ENCODE measurements at places on chromosomes 7 and 10.
A peak's percentile ranks its signal among the peaks of the same experiment; 100 is the strongest.

- no peak for DNase-seq
These were observed 198.1 kb downstream of the ADARB2 start for GRCh38 chr10:1539216-1539615.

GRCh38 chr10:126283307-126283706 is 105.0 kb downstream of the ADAM12 start:
- no peak for DNase-seq

DNA sequence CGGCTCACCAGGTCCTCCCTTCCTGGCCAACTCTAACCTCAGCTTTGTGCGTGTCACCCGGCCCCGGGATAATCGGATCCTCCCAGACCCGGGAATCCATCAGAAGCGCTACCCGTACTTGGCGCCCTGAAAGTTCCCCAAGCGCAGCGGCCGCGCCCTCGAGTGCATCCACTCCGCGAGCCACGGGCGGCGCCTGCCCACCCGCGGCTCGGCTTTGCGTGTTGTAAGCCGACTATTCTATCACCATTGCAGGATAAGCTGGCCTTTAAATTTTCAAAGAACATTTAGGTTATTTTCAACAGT is 35.7 kb upstream of the EBLN1 start:
- DNase-seq = no peak

- no peak for DNase-seq
These were observed 3.4 kb downstream of the TLX1 start for GRCh38 chr10:101134299-101135127.

GRCh38 chr7:75951506-75951905 is 36.6 kb downstream of the POR start:
- DNase-seq = no peak

DNA sequence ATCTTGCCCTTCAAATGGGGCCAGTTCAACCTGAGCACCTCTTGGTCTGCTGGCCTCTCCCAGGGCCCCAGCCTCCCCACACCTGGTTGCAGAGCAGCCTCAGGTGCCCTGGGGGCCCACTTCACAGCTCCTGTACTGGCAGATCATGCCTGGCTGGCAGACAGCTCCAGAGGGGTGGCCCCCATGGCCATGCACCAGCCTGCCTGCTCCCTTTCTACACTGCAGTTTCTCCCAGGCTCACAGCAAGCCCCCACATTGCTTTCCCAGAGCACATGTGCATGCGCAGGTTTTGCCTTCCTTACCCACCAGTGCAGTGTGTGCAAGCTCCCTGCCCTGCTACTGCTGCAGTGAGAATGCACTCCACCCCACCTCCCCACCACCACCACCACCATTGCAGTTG is 9.8 kb upstream of the MIOS start:
- no peak for DNase-seq

- DNase-seq = peak; percentile 51
These were observed 21.8 kb downstream of the NET1 start for GRCh38 chr10:5434017-5434753.

- DNase-seq = no peak
These were observed 46.5 kb upstream of the DGKI start for GRCh38 chr7:137893143-137893742.

DNA sequence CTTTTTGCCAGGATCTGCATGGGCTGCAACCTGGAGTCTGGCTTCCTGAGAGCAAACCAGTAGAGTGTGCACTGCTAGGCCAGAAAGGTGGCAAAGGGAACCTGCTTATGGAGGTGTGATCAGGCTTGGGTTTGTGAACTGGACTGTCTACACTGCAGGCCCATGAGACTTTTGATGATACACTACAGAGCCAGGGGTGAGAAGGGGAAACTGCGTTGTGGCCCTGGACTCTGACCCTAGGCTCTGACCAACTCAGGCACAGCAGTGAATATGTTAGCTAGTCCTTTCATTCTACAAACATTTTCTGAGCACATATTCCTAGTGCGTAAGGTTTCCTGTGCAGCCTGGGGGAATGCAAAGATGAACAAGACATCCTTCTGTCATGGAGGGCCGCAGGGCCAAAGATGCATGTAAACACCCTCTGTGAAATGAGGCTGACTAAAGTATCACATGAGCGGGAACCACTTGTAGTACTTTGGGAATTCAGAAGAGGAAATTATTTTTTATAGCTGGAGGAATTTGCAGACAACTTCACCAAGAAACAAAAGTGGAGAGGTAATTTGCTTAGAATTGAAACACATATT is 63.8 kb upstream of the HPS1 start:
- no peak for DNase-seq

DNA sequence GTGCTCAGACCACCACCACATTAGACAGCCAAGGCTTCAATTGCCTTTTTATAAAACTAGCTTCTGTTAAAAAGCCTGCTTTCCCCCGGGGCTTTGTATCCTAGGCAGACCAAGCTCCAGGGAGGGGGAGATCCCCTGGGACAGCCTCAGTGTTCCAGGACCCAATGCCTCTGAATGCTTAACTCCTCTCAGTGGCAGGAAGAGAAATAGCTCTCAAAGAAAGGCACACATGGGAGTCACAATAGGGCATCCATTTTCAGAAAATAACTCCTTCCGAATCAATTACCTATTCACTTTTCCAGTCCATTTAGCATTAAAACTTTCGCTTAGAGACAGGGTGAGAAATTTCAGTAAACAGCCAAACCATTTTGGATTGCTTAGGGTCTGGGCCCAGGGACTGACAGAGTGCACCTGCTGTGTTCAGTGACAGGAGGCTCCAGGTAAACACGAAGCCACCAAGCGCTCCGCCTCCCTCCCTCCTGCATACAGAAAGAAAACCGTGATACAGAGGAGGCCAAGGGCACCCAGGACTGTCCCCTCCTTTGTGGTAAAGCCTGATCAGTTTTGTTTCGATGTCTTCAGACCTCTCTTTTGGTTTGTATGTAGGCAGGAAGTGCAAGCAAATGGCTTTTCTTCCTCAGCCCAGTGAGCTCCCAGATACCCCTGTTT is 599.7 kb downstream of the KCNMA1 start:
- peak; percentile 76 for DNase-seq

GRCh38 chr10:100710151-100710871 is 35.1 kb upstream of the PAX2 start:
- peak; percentile 49 for DNase-seq

GRCh38 chr7:47596502-47597202 is 14.7 kb upstream of the TNS3 start:
- no peak for DNase-seq

DNA sequence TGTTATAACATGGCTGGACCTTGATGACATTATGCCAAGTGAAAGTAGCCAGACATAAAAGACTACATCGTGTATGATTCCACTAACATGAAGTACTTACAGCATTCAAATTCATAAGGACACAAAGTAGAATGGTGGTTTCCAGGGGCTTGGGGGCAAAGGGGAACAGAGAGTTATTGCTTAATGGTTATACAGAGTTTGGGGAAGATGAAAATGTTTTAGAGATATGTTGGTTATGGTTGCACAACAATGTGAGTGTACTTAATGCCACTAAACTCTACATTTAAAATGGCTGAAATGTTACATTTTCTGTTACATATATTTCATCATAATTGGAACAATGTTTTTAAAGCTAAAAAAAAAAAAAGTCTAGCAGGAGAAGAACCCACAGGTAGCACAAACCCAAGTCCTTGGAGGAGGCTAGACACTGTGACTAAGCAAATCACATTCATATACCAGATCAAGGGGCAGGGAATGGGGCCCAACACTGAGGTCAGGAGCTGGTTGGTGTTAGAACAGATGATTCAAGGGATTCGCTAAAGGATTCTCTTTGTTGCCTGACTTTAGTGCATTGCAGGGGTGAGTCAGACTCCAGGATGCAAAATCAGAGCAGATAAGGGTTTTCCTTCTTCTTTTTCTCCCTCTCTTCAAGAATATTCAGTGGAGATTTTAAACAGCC is 25.1 kb upstream of the AOAH start:
- no peak for DNase-seq

DNA sequence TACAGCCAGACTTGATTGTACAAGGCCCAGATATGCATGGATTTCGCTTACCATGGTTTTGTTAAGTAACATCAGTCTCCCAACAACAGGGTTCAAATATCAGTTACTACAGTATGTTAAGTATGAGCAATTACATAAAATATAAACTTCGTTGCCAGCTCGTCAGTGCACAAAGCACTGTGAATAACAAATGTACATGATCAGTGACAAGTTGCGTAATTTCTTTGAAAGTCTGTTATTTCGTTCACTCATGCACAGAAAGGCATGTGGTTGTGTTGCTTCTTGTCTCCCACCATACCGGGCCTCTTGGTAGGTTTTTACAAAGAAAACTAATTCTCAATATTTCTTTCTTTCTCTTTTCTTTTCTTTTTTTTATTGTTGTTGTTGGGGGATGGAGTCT is 12.5 kb upstream of the ZNF487 start:
- DNase-seq = no peak

GRCh38 chr10:44756216-44756615 is 154.9 kb upstream of the TMEM72 start:
- DNase-seq = no peak

DNA sequence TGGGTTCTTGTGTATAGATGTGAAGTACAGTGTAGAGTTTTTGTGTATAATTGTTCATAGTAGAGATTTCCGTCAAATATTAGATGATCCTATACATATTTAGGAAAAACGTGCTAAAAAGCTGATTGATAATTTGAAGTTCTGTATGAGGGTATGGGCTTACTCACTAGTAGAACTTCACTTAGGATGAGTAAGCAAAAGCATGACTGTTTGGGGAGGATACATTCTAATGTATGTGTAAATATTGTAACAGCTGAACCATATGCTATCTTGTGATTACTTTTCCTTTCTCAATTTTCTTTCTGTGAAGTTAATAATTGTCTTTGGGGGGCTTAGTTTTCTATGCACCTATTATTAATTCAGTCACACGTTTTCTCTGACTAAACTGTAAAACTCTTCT is 53.2 kb upstream of the PDK4 start:
- DNase-seq = no peak

DNA sequence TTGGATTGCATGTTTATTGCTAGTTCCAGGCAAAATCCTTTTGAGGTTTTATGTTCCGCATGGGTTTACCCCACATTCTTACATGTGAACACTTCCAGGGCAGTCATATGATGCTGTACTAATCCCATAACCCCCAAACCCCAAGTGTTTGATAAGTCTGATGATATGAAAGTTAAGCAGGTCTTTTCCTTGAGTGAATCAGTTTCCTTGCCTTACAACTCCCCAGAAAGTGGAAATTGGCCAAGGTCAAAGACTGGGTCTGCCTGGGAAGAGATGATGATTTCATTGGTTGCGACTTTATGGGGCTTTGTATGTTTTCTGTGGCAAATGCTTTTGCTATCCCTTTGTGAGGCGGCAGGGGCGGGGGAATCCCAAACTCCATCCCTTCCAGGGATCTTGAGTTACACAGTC is 24.7 kb downstream of the AFAP1L2 start:
- DNase-seq = no peak

GRCh38 chr10:5449227-5449626 is 36.9 kb downstream of the NET1 start:
- no peak for DNase-seq

DNA sequence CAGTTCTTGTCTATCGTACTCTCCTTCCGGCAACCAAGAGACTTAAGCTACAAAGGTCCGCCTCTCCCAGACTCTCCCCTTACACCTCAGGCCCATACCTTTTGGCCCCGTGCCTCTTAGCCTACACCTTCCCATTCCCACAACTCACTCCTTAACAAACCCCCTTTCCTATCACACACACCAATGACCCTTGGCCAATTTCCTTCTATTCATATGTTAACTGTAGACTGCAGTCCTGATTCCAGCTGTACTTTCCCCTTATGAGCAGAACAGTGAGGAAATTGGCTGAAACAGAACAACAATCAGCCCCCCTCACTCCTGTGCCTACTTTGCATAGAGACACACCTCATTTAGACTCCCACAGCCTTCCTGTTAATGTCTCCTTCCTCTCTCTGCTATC is 1.4 kb upstream of the TMEM139 start:
- no peak for DNase-seq

- DNase-seq = no peak
These were observed 101.6 kb upstream of the FAM171A1 start for GRCh38 chr10:15472431-15473395.

GRCh38 chr10:92756201-92757065 is 66.7 kb downstream of the HHEX start:
- no peak for DNase-seq

DNA sequence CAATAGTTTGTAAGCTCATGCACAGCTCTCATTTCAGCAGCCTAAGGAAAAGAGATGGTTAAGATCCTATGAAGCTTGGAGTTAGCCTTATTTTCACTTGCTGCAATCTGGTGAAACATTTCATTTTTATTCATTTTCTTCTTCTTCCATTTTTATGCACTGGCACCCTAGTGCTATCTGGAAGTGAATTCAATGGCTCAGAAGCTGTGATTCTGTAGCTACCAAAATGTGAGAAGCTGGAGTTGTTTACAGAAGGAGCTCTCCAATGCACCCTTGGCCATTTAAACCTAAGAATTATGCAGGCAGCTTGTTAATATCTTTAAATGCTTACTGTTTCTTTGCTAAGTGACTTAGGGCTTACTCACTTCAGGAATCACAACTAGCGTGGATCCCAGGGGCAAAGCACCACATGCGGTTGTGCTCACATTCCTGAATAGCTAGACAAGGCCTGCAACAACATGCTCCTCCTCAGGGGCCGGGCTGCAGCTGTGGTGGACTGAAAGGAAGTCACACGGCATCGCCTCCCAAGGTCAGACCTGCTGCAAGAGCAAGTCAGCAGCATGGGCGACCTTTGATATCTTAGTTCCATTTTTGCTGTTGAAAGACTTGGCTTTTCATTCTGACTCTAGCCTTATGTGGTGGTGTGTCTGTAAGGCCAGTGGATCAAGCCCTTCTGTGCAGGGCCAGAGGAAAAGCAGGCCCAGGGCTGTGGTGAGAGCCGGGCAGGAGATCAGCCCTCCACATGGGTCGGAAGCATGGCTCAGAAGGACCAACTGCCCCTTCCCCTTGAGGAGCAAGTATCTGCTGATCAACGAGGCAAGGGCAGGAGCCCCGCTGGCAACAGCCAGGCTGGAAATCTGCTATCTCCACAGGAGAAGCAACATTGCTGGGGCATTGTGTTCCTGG is 91.9 kb upstream of the MBL2 start:
- no peak for DNase-seq

- DNase-seq = no peak
These were observed 12.0 kb upstream of the AKR1B1 start for GRCh38 chr7:134470864-134471263.

- no peak for DNase-seq
These were observed 17.6 kb upstream of the ZNF518A start for GRCh38 chr10:96112531-96112930.

DNA sequence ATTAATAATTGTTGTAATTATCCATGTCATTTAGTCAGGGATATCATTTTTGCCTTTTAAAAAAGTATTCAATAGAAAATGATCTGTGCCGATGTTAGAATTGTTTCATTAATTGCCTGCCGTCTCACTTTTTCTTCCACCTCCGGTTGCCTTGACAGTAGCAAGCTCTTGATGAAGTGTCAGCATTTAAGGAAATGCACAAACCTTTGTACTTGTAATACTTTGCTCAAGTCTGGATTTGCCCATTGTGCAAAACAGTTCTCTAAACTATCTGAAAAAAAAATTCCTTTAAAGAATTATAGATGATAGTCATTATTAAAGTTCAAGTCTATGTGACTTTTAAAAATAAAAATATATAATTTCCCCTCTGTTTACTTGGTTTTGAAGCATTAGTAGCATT is 619.7 kb downstream of the GATA3 start:
- DNase-seq = no peak

Measured in NCI-H1417 (cell line).